ENCODE measurements at places on chromosomes 12 and 14. TPM values are rescaled to one million over a fixed set of nuclear protein-coding genes. Genes with fewer than 3 reads are reported as not detected.

GRCh38 chr12:14284184-14284722 lies 81.2 kb upstream of the ATF7IP start:
- DNase-seq: no peak

DNA sequence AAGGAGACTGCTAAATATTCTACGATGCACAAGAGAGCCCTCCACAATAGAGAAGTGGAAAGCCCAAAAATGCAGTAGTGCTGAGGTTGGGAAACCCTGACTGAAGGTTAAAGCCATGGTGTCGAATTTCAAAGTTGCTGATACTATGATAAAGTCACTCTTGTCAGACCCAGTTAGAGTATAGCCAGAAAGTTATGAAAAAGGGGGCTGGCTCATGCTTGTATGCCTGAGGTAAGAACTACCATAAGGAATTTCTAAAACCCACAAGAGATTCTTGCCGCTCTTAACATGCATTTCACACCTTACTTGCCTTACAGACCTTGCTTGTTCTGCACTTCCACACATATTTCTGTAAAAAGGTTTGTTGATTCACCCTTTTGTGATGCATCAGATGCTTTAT lies 184.6 kb downstream of the SLC6A15 start:
- no peak for DNase-seq

DNA sequence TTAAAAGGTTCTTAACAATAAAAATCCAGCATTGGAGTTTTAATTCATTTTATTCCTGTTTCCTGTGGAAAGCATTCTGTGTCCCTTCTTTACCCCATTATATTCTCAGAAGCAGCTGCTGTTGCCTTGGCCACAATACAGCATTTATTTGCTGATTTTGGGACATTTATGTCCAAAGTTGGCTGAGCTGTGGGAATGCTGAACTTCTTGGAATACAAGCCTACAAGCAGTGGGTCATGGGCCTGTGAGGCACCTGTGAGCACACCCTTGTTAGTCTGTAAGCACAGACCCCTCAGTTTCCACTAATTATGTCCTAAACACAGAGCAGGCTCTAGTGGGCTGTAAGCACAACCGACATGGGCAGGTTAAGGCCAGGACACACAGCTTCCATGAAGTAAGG lies 122.2 kb upstream of the IGF1 start:
- DNase-seq: no peak

Gene TRPV4
- not detected for total RNA-seq

DNA sequence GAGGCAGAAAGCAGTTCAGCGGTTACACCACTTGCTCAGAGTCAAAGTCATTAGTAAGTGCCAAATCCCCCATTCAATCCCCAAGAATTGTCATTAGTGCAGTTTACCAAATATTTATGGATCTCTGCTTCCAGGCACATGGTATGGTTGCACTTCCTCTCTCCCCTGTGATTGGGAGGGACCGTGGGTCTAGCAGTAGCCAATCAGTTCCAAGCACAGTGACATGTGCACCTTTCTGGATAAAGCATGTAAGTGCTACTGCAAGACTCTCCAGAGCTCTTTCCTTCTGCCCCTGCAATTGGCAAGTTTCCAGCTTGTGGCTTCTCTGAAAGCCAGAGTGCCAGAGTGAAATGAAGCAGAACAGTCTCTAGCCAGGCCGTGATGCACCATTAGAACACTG lies 85.3 kb upstream of the FLRT2 start:
- DNase-seq: no peak
